Chondrocyte (in vitro differentiated cells): ENCODE measurements at places on chromosomes 2 and 18. TPM values are rescaled to one million over a fixed set of nuclear protein-coding genes. Genes with fewer than 3 reads are reported as not detected.
A peak's percentile ranks its signal among the peaks of the same experiment; 100 is the strongest.

GRCh38 chr2:99865818-99866676 is 276.3 kb downstream of the AFF3 start:
- DNase-seq = no peak

DNA sequence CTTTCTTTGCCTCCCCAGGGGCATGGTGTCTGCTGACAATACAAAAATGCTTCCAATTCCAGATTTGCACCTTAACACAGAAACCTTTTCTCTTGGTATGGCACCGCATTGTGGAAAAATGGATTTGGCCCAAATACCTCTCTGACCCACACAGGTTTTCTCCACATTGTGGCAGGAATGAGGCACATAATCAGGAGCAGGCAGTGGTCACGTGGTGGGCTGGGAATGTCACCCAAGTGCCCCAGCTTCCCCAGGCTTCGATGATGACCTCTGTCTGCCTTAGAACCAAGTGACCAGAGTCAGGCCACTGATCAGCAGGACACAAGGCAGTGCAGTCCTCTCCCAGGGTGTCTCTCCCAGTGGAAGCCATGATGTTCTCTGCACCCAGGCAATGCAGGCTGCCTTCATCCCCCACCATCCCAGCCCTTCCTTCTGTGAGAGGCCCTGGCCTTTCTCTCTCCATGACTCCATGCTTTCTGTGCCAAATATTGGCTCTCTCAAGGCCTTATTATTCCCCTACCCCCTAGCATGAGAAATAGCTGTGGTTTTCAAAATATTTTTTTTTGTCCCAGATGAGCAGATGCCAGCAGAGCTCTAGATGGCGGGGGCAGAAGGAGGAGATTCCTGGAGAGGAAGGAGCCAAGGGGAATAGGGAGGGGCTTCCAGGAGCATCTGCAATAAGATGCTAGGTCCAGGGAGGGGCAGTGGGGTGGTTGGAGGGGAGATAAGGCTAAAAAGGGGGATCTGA is 198.9 kb downstream of the ACKR3 start:
- no peak for DNase-seq

GRCh38 chr2:36545871-36546416 is 52.0 kb downstream of the FEZ2 start:
- no peak for DNase-seq

- no peak for DNase-seq
Observed at GRCh38 chr18:48780913-48781162, 169.9 kb downstream of the SMAD7 start.

GRCh38 chr2:38322224-38322914 is 54.7 kb downstream of the ATL2 start:
- DNase-seq = no peak

DNA sequence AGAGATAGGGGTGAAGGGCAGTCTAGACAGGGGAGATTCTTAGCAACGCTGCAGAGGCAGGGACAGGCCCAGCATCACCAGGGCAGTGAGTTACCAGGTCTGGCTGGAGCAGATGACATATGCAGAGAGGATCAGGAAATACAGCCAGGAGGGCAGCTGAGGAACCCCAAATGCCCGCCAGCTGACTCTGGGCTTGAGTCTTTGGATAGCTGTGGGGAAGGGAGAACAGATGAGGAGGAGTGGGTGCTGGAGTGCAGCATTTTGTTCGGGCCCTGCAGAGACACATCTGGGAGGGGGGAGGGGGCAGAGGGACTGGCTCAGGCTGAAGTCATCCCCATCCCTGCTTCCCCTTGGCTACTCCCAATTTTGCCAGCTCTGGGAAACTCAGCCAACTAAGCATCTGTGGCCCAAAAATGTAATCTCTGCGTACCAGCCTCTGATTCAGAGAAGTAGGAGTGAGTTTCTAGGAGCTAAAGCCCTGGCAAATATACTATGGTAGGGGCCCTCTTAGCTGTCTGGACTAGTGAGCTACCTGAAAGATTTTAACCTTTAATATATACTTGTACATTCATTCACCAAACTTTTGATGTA is 214.5 kb downstream of the ZBTB7C start:
- no peak for DNase-seq

DNA sequence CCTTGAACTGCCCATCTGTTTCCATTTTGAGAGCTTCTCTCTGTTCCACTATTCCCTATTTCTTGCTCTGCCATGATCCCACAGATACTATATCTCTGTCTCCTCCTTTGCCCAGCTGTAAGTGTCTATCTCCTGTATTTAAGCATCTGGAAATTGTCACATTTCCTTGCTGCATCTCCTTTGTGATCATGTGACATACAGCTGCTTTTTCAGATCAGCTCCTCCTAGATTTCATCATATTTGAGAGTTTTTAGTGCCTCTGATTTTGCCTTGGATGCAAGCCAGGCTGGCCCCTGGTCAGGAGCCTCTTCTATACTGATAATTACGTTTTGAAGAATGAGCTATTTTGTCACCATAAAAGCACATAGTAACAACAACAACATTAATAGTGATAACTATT is 131.7 kb upstream of the TNP1 start:
- no peak for DNase-seq

GRCh38 chr2:162215162-162215561 is 28.1 kb downstream of the FAP start:
- DNase-seq = no peak

DNA sequence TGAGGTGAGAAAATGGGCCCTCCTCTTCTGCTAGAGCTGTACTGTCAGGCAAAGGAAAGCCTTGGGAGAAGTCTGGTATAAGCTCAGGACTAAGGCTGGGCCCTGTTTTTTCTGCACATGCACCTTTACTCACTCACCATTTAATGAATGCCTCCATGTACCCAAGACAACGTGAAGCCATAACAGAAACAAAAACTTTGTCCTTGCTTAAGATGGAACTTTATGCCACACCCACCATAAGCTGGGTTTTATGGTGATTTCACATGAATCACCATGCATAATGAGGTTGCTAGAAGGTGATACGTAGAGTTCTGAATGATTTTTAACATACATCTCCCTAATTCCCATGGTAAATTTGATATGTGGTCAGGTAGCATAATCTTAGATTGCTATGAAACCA is 63.7 kb upstream of the CYP26B1 start:
- DNase-seq = no peak

DNA sequence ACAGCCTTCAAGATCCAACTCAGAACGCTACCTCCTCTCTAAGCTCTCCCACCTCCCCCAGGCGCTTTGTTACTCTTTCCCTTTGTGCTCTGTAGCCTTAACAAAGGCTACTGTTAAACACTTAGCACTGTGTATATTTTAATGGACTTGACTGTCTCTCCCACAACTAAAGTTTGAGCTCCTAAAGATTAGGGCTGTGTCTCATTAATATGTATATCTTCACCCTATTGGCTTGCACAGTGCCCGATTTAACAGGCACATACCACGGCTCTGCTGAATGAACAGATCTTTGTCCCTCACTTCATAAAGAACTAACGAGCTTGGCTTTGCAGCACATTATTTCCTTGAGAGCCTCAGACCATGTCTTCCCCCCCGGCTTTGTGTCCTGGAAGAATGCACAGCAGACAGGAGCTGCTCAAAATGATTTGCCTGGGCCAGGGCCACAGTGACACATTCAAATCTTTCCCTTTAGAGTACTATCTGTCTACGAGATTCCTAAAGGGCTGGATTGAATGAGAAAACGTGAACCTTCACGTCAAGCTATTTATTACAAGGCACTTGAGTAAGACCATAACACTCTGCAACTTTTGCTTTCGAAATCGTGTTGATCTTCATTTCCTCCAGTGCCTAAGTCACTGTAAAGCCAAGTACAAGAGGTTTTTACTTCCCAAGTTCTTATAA is 22.1 kb downstream of the ABHD3 start:
- DNase-seq = no peak

The PAIP2B gene
- total RNA-seq = 0.67 to 0.73 TPM (median 0.70 TPM) in 3 replicates

DNA sequence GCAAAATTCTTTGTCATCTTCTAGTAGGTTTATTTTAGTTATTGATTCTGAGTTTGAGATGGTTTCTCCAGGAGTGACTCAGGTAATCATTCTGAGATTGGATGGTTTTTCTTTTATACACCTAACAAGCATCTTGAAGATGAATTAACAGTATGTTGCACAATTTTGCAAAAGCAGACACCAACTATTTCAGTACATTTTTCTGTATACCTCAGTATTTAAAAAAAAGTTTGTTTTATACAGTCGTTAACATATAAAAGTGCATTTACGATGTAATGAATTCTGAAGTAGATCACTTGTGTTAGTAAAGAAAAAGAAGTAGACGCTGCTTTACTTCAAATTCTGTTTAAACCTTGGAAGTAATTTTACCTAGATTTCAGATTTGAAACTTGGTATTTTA is 3.0 kb downstream of the VAPA start:
- DNase-seq = no peak

DNA sequence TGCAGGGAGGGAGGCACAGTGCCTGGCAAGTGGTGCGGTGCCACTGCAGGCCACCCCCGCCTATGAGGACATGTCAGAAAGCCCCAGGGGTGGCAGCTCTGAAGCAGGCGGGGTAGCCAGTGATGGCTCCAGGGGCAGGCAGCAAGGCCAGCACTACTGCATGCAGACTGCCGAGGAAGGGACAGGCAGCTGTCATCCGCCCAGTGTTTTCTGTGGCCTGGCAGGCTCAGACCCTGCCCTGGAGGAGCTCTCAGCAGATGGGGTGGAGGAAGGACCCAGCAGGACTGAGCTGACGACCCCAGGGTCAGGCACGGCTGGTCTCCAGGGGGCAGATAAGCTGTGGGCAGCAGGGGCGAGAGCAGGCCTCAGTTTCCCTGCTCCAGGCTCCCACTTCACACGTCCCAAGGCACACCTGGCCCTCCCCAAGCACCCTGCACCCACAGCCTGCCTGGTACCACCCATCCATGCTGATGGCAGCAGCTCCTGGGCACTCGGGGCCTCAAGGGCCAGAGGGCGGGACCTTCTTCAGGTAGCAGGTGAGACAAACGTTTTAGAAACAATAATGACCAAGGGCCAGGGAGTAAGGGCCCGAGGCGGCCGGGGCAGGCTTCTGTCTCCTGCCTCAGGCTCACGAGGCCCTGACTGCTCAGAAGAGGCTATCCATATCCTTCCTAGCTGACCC is 48.5 kb downstream of the HS6ST1 start:
- DNase-seq = peak; percentile 77

DNA sequence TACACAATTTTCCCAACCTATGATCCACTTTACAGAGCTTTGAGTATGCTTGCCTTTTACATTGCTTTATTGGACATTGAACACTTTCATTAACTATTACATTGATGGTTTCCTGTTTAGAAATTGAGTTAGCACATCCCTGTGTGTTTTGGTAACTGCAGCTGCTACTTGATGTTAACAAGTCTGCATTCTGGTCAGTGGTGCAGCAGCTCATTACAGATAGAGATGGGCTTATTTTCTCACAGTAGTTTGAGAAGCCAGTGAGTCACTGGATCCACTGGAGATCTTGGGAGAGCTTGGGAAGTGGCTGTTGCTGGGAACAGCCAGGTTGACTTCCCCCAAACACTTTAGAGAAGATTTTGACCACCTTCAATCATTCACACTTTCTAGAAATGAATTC is 150.5 kb downstream of the ARHGAP15 start:
- no peak for DNase-seq

- no peak for DNase-seq
Observed at GRCh38 chr18:57819671-57820460, 16.8 kb upstream of the ATP8B1 start.
